ENCODE measurements at places on chromosomes 4 and X.

- no peak for DNase-seq
Measured at GRCh38 chrX:149641432-149641831, 9.8 kb upstream of the TMEM185A start.

- no peak for DNase-seq
Measured at GRCh38 chr4:20813700-20814099, 113.4 kb downstream of the PACRGL start.

GRCh38 chrX:37686369-37686995 is 891 bp downstream of the XK start:
- DNase-seq: no peak

DNA sequence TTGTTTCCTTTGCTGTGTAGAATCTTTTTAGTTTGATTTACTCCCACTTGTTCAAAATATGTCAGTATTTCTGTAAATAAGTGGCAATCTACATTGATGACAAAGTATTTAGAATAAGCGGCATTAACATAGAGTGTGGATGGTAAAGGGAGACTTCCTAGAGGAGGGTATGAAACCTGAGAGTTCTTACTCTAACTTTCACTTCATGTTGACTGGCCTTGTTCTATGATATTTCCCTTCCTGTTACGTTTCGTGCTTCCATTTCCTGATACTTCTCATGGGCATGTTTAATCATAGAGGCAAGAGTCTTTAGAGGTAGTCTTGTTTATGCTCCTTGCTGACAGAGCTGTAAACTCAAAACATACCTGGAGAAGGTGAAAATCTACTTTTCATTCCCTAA is 408.9 kb downstream of the GLUD2 start:
- DNase-seq: no peak

DNA sequence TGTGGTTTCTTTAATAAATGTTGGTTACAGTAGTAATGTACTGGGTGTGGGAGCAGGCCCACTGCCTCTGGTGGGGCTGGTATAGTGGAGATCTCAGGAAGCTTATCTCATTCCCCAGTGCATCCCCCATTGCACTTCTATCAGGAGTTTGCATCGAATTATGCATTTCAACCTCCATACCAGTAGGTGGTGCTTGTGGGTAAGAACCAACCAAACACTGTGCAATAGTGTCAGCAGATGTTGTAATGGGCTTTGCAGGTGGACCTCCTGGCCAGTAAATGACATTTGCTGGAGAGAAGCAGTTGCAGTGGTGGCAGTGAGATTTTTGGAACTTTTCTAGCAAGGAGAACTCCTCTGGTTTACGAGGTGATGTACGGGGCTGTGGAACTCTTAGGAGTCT is 150.6 kb downstream of the POU3F4 start:
- DNase-seq: no peak

GRCh38 chr4:127686658-127687057 is 43.5 kb upstream of the SLC25A31 start:
- no peak for DNase-seq

DNA sequence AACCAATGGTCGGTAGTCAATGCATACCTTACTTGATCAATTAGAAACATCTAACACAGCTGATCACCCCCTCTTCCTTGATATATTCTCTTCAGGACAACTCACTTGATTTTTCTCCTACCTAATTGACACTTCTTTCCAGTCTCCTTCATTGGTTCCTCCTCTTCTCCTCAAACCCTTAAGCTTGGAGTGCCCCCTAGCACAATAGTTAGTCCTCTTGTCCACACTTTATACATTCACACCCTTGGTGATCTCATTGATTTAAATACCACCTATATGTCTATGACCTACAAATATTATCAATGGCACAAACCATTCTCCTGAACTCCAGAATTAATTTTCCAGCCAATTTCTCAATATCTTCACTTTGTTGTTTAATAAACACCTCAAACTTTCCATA is 724.0 kb downstream of the ADGRL3 start:
- no peak for DNase-seq

- no peak for DNase-seq
Measured at GRCh38 chr4:156568484-156568883, 403.1 kb downstream of the PDGFC start.

GRCh38 chr4:102578819-102579218 is 77.7 kb downstream of the NFKB1 start:
- no peak for DNase-seq

DNA sequence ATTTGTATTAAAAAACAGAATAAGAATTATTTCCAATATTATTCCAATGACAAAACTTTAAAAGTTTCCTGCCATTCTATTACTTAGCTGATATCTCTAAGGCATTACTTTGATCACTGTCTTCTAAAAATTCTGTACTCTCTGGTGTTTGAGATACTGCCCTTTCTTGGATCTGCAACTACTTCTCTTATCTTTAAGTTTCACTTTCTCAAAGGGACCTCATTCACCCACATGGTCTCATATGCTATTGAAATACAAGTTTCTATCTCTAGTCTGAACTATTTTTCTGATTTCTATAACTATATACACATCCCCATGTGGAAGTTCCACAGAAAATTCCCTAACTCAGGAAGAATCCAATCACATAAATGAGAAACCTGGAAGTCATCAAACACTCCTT is 22.2 kb downstream of the TMPRSS11E start:
- DNase-seq: no peak

All from stimulated activated CD8-positive, alpha-beta memory T cell treated with anti-CD3 and anti-CD28 coated beads, Interleukin-4, amount 100 ng/mL, for 1 hour (primary cell).